CD8-positive, alpha-beta memory T cell (primary cell): ENCODE measurements at places on chromosomes 6 and 20.

DNA sequence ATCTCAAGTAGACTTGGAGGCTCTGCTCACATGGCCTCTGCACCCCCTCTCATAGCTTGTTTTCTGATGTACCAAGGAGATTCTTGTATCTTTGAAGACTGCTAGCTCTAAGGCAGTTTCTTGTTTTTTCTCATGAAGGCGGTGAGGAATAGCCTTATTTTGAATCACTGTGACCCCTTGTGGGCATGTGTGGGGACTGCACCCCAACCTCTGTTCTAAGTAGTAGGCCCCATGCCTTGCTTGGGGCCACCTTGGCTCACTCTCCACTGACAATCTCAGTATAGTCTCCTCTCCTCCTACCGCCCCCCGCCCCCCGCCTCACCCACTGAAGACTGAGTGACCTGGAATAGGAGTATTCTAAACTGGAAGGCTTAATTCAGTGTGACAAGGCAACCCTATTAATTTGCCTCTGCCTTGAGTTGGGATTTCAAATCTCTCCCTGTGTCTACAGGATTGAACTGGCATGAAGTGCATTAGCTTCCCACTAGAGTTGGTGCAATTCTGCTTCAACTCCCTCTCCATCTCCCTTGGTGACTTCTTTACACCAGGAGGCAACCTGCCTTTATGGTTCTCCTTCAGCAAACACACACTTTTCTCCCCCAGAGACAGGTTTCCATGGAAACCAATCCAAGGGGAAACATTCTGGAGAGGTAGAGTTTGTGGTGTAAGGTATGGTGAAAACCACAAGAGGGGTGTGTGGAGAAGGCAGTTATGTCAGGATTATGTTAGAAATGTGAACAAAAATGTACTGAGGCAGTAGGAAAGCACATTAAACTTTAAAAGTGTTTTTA is 75.4 kb upstream of the ECI2 start:
- peak; percentile 9 for DNase-seq

GRCh38 chr6:84979541-84979940 is 215.1 kb upstream of the TBX18 start:
- DNase-seq = no peak

DNA sequence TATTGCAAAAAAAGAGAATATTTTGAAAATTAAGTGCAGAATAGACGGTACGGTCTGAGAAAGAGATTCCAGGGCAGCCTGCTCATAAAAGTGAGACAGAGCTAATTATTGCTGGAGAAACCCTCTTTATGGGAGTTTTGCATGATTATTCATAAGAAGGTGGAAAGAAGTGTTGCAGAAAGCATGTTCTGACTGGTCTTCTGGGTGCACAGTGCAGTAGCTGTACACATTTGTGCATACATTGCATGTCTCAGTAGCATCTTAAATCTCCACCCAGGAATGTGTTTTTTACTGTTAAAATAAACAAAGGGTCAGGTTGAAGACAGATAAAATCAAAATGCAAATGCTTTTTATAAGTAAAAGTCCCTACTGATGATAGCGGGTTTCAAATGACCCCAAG is 1813.6 kb upstream of the DEFB115 start:
- no peak for DNase-seq

DNA sequence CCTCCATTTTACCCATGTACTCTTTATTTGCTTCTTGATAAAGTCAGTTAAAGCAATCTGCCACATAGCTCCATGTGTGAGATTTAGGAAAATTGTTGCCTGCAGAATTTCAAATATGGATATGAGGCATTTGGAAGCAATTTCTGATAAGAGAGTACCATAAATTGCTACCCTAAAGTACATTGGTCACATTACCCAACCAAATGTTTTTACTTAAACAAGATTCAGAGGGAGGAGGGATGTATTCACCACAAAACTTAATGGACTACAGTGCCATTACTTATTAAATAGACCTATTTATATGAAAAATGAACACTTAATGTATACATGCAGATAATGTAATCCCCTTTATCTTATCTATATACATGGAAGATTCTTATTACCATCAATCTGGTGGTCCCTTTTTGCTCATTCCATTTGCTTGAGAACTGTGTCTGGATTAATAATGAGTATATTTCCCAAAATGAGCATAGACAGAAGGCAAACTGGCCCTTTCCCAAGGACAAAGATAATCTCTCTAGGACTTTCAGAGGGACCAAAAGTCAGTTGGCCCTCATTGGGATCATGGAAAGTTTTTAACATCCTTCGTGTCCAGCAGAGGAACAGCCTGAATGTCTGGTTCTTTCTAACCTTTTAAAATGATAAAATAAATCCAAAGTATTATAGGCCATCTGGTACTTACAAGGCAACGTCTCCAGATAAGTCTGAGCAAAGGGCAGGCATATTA is 526.4 kb downstream of the CBLN4 start:
- DNase-seq = no peak

DNA sequence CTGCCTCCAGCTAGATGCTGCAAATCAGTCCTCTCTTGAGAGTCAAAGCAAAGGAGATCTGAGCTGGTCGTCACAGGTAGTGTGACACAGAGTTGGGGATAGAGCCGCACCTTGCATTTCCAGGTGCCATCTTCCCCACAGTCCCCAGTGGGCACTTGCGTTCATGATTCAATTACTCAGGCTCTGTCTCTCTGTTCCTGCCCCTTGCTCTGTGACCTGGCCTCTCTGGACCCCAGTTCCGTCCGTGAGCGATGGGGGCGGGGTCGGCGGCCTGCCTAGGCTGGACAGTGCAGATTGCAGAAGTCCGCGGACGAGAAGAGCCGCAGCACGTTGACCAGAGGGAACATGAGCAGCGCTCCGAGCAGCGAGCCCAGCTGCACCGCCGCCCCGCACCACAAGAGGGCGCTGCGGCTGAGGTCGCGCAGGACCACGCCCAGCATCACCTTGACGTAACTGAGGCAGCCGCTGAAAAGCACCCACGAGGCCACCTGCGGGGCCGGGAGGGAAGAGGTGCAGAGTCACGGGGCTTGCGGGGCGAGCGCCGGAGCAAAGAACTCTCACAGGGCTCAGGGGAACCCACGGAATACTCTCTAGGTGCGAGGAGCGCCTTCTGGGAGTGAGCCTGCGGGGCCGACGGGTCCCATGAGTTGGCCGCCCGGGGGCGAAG is 7.4 kb downstream of the SLC52A3 start:
- no peak for DNase-seq

DNA sequence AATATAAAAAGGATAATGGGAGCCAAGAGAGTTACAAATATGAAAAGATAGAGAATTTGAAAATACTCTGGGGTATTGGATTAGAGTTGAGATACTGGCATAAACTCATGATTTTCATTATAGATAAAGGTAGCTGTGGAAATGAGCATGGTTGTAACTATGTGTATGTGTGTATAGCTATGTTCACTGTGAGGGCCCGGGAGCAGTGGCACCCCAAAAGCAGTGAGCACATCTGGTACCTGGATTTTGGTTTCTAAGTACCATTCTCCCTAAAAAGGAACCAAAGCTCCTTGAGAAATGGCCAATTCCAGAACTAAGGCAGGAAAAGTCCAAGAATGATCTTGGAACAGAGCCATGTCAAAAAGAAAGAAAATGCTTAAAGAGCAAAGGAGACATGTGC is 202.4 kb upstream of the QKI start:
- no peak for DNase-seq

DNA sequence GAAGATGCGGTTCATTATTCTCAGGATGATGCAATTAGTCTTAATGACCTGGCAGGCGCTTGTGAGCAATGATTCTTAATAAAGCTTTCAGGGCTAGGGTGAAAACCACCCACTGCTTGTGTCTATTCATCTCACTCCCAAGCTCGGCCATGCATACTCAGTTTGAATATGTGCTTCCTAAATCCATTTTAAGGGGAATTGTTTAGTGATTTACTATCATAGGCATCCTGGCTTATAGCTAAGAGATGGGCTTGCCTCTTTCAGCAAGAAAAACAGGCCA is 141.1 kb upstream of the SLC24A3 start:
- no peak for DNase-seq

DNA sequence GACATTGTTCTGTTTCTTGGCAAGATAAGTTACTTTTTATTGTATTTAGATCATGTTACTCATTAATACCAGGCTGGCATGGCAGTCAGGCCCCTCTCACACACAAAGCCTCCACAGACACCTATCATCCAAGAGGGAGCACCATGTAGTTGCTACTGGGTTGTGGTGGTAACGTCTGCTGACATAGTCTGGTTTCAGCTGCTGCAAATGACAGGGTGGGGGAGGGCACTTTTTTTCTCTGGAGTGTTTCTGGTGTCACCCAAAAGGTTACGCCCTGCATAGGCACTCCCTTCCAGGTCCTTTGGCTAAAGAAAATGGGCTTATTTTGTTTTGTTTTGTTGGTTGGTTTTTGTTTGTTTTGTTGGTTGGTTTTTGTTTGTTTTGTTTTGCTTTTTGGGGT is 236.4 kb upstream of the RIMS1 start:
- DNase-seq = no peak

DNA sequence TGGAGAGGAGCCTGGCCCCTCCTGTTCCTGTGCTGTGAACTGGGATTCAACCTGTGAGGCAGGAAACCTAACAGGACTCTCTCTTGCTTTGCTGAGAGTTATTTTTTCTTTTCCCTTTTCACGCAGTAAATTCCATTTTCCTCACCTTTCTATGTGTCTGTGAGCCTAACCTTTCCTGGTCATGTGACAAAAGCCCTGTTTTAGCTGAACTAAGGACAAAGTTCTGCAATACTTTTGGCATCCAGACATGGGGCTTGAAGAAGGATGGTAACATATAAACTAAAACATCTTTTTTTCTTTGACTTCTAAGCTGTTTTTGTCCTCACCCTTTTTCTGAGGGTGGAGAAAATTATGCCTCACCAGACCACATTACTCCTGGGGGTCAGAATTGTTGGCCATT is 368.5 kb downstream of the HTR1B start:
- no peak for DNase-seq

GRCh38 chr20:956330-956951 is 40.3 kb upstream of the ANGPT4 start:
- DNase-seq = peak; percentile 79

DNA sequence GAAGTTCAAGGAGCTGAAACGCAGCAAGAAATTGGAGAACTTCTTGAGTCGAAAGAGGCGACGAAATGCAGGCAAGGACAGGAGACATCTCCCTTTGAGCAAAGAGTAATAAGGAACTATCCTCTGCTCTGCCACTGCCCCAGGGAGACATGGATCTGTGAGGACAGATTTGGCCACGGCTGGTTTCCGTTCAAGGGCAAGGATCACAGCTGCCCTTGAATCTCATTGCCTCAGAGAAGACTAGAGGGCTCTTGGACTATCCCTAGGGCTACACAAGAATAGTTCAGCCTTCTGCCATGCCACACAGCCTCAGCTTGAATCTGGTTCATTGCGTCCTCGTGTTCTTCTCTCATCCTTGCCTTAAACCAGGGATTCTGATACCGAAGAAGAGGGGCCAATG is 7.7 kb downstream of the RRP36 start:
- DNase-seq = no peak

DNA sequence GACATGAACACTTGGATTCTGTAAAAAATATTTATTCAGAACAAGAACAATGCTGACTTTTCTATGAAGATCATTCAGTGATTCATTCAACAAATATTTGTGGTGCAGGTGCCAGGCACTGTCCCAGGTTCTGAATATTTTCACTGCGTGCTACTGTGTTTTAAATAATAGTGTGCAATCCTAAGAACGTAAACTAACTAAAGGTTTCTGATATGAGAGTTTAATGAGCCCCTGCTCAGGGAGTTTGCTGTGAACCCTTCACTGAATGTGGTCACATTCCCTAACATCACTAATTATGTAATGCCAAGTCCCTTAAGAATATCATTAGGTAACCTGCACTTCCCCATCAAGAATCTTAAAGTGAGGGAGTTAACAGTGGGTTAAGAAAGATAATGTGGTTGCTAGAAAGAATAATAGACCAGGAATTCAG is 1.7 kb upstream of the TMEM170B start:
- no peak for DNase-seq

DNA sequence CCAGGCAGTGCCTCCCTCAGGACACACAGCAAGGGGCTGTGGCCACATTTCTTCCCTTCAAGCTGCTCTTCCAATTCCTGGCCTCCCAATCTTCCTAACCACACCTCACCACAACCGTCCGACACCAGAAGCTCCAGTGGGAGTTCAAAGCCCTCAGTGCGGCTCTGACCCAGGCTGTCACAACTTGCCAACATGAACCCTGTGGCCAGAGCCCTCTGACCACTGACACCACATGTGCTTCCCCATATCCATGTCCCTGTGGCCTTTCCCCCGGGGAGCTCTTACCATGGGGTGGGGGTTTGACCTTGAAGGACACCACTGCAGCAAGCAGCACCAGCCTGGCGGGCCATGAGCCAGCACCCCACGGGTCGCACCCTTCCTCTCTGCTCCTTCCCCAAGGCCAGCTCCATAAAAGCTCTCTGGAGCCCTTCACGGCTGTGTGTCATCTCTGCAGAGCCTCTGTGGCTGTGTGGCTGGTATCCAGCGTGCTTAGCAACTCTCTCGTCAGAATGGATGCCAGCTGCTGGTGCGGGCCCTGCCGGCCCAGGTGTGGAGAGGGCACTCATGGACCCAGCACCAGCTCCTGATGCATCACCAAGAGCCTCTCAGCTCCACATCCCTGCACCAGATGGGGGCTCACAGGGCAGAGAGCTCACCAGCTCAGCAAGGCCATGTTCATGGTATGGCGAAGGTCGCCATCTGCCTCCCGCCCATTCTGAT is 106.1 kb downstream of the PSMB1 start:
- no peak for DNase-seq

GRCh38 chr6:121794630-121795029 is 359.2 kb downstream of the GJA1 start:
- no peak for DNase-seq

DNA sequence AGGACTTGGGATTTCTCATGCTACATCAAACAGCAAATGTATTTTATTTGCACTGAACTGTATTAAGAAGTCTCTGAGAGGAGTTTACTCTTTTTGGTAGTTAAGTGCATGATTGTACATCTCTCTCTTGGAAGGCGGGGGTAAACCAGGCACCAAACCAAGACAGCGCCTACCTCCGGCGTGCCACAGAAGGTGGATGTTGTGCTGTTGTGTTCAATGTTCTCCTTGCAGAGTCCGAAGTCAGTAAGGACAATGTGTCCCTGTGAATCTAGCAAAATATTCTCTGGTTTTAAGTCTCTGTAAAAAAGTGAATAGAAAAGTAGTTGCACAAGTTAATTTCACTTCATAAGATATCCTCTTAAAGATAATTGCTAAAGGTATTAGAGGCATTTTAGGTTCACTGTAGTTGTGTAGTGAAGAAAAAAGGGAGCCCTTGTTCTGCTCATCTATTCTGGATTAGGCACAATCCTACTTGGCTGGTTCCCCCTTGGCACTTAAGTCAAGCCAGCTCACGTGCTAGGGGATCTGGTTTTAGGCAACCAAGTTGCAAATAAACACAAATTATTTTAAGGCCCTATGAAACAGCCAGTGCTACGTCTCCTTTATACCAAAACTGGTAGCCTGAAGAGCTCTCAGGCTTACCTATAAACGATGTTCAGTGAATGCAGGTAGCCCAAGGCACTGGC is 119.7 kb upstream of the SLC2A12 start:
- no peak for DNase-seq
